Neuronal stem cell (in vitro differentiated cells): ENCODE measurements at places on chromosomes 2 and 18.

DNA sequence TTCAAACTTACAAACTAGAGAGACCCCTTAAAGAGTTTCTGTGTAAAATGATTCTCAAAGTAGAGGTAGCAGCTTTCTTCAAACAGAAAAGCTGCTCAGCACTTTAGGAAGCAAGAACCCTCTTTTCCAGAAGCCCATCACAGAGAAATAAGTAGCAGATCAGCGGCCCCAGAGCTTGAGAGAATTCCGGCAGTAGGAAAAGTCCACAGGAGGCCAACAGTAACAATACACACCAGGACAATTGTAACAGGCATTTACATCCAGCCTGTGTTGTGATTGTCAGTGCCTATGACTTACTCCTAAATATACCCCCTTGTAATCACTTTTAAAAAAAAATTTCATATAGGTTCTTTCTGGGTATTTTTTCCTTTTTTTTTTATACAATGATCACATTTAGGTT, 161.4 kb upstream of the ACVR2A start:
- H3K4me1 ChIP-seq: peaks cover 10% of the 10 kb centered on the region
- H3K27me3 ChIP-seq: no peaks in the 10 kb centered on the region

GRCh38 chr2:206502729-206503128, 59.4 kb downstream of the ADAM23 start:
- no peaks in the 10 kb centered on the region for H3K36me3 ChIP-seq
- DNase-seq: no peak
- no peaks in the 10 kb centered on the region for H3K27me3 ChIP-seq
- no peak overlapping the region for H3K4me3 ChIP-seq

DNA sequence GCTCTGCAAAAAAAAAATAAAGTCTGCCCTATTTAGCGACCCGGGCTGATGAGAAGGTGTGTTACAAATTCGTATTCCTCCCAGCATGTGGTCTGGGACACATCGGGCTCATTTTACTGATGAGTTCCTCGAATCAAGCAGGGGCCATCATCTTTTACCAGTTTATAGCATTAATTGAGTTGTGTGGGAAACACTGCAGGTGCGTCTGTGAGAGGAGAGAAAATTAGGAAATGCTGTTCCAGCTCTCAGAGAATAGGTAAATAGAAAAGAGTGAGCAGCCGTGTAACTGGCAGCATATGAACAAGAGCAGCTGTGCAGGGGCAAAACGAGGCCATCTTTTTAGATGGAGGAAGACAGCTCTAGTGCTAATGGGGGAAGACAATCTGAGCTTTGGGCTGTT, 216.7 kb downstream of the SETBP1 start:
- no peaks in the 10 kb centered on the region for H3K27me3 ChIP-seq
- no peak overlapping the region for H3K4me3 ChIP-seq
- H3K27ac ChIP-seq: no peak overlapping the region
- DNase-seq: no peak
- H3K4me1 ChIP-seq: peaks cover 4% of the 10 kb centered on the region

DNA sequence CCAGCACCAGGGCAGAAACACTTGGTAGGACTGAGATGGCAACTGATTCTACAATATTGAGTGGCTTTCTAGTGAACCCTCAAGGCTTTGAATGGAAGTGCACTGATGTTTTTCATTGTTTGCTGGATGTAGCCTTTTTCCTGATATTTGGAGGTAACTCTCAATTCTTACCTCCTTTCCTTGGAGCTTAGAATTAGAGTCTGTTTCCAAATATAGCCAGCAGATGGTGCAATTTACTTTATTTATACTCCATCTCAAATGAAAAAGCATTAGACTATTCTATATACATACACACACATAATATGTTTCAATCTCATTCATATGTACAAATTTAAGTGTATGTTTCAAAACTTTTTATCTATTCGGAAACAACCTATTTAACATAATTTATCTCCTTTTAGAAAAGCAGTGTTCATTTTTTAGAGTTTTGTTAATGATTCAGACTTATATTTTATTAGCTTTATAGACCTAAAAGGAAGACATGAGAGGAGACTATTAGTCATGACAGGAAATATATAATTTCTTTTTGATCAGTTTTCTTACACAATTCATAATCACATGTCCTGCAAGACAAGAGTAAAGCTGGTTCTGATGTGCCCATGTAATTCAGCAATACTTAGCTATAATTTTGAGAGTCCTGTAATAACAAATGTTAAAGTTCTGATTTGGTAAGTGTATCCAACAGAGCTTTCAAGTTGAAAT, 124.8 kb downstream of the NUP35 start:
- DNase-seq: peak; percentile 32
- H3K27me3 ChIP-seq: no peaks in the 10 kb centered on the region
- no peaks in the 10 kb centered on the region for H3K36me3 ChIP-seq
- no peak overlapping the region for H3K4me3 ChIP-seq
